ENCODE measurements at places on chromosomes 5 and 9.

GRCh38 chr5:16551628-16552027 lies 65.2 kb downstream of the RETREG1 start:
- no peak for DNase-seq

DNA sequence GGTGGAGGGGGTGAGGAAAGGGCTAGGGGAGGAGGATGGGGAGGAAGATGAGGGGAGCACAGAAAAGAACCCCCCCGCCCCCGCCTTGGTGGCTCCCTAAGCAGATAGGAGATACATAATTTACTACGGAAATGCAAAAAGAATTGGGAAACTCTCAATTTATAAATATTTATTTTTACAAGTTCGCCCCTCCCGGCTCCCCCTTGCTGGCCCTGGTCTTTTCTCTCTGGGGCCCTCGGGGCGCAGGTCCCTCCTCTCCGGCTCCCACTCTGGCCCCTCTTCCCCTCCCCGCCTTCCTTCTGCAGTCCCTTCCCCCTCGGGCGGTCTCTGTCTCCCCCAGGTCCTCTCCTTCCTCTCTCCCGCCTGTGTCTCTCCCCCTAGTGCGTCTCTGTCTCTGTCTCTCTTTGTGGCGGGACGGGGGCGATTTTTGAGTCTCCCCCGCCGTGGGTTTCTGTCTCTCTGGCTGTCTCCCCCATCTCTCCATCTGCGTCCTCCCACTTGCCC lies 173.6 kb upstream of the IER5L start:
- DNase-seq = no peak

- no peak for DNase-seq
Observed at GRCh38 chr5:158398360-158399201, 539.6 kb upstream of the CLINT1 start.

DNA sequence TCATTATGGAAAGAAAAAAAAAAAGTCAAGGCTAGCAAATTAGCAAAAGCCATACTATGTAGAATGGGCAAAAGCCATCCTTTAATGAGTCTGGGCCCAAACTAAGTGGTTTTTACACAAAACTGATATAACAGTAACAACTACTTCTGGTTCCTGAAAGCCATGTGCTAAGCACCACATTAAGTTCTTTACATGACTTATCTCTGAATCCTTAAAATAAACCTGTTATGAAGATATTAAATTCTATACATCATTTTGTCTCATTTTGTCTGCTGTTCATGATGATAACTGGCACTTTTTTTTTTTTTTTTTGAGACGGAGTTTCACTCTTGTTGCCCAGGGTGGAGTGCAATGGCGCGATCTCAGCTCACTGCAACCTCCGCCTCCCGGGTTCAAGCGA lies 5.0 kb downstream of the FNIP1 start:
- DNase-seq = no peak

DNA sequence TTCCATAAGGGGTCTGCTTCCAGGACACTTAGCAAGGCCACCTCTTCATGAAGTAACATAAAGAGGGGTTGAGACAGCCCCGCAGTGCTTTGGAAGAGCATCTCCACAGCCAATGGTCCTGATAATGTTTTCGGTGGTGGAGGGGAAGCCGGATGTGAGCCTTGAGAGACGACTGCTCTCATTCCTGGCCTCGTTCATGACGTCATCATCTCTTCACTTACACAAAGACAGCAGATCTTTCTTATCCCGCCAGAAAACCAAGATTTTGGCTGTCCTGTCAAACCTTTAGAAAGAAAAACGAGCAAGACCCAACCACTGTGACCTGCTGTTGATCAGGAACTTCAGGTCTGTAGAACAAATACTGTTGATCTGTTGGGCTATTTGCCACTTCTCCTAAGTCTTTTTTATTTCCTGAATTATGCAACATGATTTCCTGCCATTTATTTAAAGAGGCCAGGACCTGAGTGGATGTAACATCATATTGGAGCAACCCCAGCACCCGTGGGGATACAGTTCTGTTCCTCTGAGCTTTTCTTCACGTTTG lies 89.0 kb upstream of the IRX2 start:
- no peak for DNase-seq

DNA sequence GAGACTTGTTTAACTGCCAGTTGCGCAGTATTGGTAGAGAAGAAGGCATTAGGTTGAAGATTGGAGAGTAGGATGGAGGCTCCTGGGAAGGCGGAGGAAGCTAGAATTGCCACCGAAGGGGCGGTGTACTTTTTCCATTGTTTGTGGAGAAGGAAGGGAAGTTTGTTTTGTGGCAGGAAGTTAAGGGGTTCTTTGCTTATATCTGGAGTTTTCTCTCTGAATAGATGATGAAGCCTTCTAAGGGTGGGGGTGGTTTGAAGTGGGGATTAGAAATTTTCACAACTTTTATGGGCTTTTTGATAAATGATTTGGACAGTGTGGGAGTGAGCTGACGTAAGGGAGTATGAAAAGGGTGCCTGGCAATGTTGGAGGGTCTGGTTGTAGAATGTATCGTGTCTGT lies 59.3 kb downstream of the SNX30 start:
- no peak for DNase-seq

DNA sequence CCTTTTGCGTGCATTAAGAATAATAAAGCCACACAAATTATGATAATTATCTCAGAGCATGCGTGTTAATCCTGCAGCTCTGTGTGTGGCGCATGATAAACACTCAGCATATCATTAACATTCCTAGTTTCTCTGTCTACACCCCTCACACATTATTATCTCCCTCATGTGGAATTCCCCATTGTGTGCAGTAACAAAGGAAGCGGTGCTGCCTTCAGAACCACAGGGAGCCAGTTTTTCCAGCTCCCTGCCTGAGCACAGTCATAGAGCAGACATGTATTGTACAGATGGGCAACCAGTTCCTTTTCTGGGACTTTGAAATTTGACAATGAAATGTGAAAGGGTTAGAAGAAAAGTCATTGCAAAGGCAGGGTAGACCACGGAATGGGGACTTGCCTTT lies 1365.5 kb upstream of the CDH9 start:
- no peak for DNase-seq

GRCh38 chr9:131310833-131311554 lies 21.5 kb downstream of the PLPP7 start:
- DNase-seq = peak; percentile 24

GRCh38 chr9:99885747-99886146 lies 20.7 kb upstream of the STX17 start:
- DNase-seq = no peak

GRCh38 chr9:82488313-82489200 lies 500.0 kb downstream of the SPATA31D1 start:
- no peak for DNase-seq

GRCh38 chr5:97909541-97909940 lies 726.5 kb upstream of the RIOK2 start:
- DNase-seq = no peak

- DNase-seq = no peak
Observed at GRCh38 chr5:107858324-107858723, 187.6 kb upstream of the EFNA5 start.

GRCh38 chr5:39520232-39520572 lies 95.4 kb upstream of the DAB2 start:
- DNase-seq = no peak

GRCh38 chr9:96524045-96524444 lies 74.1 kb downstream of the HABP4 start:
- no peak for DNase-seq

DNA sequence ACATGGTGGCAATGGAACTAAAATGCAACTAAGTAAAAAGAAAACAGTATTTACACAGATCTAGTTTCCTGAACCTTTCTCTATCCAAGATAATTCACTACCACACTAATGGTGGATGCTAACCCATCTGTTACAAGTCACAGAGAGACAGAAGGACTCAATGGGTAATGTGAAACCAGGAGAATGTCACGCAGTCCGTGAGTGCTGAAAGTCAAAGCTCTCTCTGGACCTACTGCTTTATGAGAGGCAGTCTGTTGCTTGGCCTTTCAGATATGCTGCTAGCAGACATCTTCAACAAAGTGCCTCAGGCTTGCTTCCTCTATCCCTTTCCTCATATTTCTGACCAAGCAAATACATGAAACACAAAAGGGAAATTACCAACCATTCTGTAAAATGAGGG lies 69.0 kb upstream of the GLRX start:
- no peak for DNase-seq

DNA sequence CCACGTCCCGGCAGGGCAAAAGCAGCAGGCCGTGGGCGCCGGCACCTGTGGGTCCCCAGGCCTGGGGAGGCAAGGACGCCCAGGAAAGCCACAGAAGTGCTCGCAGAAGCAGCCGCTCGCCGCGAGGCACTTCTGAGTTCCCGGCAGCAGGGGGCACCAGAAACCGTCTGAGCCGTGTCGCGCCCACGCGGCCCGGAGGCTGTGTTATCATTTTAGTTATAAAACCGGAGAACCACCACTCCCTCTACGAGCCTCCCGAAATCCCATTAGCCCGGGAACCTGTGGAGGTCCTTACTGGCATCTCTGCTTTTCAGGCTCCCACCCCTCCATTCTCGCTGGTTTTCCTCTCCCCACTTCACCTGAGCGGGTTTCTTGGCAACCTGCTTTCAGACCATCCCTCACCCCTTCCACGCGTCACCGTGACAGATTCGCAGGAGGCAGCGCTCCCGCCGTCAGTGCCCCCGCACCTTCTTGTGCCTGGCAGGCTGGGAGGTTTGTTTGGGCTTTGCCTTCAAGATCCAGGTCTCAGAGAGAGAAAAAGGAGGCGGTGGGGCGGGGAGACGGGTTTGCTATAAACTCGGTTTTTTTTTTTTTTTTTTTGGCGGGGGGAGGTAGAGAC lies 2.3 kb downstream of the GDNF start:
- peak; percentile 27 for DNase-seq

DNA sequence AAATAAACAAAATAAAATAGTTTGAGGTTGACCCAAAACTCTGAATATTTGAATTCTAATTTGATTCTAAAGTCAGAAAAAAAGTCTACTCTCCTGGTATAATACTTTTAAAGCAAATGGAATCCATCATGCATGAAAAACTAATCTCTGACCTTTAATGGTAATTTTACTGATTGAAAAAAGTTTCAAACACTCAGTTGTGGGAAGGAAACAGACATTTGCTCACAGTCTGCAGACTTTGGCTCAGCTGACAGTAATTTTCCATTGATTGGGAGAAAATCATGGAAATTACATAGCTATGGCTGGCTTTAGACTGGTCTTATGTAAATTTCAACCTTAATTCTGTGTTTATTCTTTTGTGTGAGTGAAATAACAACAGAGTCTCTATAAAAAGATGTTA lies 574.3 kb downstream of the PDE4D start:
- DNase-seq = no peak

GRCh38 chr9:129102791-129103594 lies 7.6 kb downstream of the CRAT start:
- DNase-seq = no peak

DNA sequence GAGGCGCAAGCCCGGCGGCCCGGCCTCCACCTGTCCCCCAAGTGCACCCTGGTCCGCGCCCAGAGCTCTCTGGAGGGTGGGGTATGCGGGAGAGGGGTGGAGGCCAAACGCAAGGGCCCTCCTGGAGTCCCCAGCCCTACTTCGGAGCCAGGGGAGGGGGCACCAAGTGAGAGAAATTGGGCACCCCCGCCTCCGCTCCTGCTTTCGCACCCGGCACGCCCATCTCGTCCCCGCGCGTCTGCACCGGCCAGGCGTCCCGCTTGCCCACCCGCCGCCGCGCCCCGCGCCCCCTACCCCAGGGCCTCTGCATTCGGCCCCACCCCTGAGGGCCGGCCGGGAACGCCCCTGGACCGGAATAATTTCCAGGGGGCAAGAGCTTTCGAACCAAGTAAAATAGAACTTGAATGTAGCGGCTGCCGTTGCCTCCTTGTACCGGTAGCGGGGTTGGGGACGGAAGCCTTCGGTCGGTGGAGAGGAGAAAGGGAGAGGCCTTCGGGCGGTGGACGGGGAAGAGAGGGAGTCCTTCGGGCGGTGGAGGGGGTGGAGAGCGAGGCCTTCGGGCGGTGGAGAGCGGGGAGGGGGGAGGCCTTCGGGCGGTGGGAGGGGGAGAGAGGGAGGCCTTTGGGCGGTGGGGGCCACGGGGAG lies 694 bp upstream of the PHPT1 start:
- no peak for DNase-seq

- no peak for DNase-seq
Observed at GRCh38 chr9:14560194-14560593, 133.0 kb downstream of the ZDHHC21 start.

GRCh38 chr5:93899026-93899600 lies 157.7 kb upstream of the POU5F2 start:
- no peak for DNase-seq

GRCh38 chr5:169169783-169170182 lies 131.2 kb downstream of the SLIT3 start:
- no peak for DNase-seq

DNA sequence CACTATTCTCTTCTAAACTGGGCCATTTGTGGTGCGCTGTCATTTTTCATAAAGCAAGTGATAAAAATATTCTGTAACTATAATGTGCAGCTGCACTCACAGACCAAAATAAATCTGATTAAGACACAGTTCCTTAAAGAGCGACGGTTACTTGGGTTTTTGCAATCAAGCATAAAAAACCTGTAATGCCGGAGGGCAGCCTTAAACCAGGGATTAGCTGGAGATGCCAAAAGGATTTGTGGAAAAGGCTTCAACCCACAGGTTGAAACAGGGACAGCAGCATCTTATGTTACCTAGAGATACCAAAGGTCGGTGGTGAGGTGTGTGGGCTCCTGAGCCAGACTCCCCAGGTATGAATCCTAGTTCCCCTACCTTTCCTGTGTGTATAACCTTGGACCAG lies 49.3 kb downstream of the CTNND2 start:
- DNase-seq = no peak

GRCh38 chr9:127166651-127167524 lies 44.5 kb upstream of the ANGPTL2 start:
- no peak for DNase-seq

GRCh38 chr5:176162888-176163287 lies 75.3 kb upstream of the SIMC1 start:
- no peak for DNase-seq

DNA sequence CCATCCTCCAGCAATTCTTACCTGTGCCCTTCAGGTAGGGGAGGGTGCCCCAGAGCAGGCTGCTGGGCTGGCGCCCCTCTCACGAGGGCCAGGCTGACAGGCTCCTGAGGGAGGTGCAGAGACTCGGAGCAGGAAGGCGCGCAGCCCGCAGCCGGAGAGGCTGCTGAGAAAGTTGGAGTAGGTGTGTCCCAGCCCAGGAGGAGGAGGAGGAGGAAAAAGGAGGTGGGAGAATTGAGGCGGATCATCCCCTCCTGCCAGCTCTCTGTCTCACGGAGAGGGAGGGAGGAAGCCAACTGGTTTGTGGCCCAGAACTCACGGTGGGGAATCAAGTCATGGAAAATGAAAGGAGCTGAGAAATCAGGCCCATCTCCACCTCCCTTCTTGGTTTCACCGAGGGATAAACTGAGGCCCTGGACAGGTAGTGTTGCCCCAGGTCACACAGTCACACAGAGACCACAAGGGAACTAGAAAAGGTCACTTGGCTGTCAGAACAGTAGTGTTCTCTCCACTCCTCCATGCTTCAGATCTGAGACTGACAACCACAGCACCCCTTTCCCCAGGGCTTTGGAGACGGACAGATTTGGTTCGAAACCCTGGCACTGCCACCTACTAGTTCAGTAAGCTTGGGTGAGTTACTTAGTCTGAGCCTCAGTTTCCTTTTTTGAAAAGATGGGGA lies at the start of gene FAT2:
Gene FAT2 (minus strand): TSS at position 188 of the 676 bp plus-strand sequence. CDS start 22,400 bp downstream, outside the sequence.
- DNase-seq = no peak

Data from activated T-cell treated with anti-CD3 and anti-CD28 coated beads for 4 hours (primary cell).